ENCODE measurements at places on chromosomes 2 and 18.
A peak's percentile ranks its signal among the peaks of the same experiment; 100 is the strongest.

DNA sequence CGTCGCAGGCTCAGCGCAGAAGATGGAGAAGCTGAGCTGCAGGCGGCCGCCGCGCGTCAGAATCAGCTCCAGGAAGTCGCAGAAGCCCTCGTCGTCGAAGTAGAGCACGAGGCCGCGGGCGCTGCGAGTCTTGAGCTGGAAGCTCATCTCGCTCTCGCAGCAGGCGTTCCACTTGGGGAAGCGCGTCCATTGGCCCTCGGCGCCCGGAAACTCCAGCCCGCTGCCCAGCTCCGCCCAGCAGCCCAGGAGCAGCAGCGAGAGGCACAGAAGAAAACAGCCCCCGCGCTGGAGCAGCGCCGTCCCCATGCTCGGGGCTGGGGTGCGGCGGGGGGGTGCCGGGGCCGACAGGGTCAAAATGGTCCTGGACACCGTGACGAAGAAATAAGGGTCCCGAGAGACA lies 4.0 kb downstream of the NRXN1 start:
- DNase-seq, result no peak

DNA sequence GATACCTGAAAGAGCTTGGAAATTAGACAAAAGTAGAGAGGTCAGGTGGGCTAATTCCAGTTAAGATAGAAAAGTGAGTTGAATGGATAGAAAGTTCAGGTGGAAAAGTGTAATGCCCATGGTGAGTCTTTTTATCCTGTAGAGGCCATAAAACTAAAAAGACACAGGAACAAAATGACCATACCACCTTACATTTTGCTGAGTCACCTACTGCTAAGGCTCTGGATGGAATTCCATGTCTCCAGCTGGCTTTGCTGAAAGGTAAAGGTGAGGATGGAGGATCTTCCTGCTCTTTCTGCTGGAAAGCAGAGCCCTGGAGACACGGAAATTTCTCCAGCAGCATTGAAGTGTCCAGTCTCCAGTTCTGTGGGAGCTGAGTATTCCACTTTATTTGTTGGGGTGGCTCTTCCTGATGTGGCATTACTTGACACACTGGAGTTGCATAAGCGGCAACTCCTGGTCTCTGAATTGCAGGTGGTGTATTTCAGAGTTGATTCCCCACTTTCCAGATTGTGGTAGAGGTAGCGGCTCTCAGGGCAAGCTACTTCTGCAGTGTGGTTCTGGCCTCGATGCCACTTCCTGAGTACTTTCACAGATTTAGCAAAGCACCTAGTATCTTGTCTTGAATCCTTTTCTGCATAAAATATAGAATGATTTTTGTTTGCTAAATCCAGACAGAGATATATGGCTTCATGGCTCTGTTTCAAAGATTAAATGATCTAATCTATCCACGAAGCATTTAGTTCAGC lies 10.7 kb downstream of the IL1RL2 start:
- DNase-seq, result no peak

- DNase-seq, result no peak
Measured at GRCh38 chr2:176680916-176681516, 411.8 kb downstream of the MTX2 start.

DNA sequence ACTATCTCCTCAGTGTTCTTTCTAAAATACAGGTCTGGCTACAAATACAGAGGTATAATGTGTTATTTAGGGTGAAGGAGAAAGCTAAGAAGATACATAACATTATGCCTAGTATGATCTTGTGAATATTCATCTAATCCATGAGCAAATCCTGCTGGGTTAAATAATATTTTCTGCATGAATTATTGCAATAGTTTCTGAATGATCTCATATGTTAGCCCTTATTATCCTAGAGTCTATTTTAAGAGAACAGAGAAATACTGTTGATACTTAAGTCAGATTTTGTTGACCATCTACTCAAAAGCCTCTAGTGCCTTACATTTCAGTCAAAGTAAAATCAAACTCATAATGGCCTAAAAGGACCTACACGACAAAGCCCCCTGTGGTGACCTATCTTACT lies 382.3 kb downstream of the FIGN start:
- DNase-seq, result no peak

DNA sequence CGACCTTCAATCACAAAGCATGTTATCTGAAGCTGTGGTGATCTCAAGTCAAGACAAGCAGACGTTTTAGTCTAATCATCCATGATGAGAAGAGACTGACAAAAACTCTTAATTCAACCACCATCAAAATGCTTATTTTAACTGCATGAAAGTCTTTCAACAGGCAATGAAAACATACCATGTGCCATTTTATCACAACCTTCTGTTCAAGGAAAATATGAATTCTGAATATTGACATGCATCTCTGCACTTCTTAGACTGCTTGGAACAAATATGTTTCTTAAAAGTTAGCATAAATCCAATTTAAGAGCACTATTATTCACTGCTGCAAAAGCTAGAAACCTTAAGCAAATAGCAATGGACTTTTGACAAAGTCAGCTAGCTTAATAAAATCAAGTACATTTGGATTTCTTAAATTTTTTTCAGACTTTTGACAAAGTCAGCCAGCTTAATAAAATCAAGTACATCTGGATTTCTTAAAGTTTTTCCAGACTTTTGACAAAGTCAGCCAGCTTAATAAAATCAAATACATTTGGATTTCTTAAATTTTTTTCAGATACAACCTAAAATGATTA lies 70.9 kb downstream of the OLA1 start:
- no peak for DNase-seq

GRCh38 chr2:38092196-38092902 lies 16.4 kb upstream of the CYP1B1 start:
- DNase-seq, result no peak

DNA sequence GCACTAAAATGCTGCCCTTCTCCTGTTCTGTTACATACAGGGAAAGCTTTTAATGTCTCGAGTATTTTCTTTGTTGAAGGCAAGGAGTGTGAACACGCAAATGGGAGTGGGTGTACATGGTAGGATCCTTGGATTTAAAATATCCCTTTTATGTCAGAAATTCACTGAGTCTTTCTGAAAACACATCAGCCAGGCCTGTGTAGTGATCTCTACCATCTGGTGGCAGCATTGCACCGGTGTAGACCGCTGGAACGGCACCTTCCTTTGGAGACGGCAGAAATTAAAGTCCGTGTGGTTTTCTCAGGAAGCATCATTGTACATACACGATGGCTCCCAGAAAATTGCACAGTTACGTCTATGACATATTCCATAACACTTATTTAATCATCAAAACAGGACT lies 515.8 kb downstream of the GALR1 start:
- DNase-seq, result peak; percentile 23

- DNase-seq, result no peak
Measured at GRCh38 chr2:20501974-20502373, 55.1 kb downstream of the RHOB start.

DNA sequence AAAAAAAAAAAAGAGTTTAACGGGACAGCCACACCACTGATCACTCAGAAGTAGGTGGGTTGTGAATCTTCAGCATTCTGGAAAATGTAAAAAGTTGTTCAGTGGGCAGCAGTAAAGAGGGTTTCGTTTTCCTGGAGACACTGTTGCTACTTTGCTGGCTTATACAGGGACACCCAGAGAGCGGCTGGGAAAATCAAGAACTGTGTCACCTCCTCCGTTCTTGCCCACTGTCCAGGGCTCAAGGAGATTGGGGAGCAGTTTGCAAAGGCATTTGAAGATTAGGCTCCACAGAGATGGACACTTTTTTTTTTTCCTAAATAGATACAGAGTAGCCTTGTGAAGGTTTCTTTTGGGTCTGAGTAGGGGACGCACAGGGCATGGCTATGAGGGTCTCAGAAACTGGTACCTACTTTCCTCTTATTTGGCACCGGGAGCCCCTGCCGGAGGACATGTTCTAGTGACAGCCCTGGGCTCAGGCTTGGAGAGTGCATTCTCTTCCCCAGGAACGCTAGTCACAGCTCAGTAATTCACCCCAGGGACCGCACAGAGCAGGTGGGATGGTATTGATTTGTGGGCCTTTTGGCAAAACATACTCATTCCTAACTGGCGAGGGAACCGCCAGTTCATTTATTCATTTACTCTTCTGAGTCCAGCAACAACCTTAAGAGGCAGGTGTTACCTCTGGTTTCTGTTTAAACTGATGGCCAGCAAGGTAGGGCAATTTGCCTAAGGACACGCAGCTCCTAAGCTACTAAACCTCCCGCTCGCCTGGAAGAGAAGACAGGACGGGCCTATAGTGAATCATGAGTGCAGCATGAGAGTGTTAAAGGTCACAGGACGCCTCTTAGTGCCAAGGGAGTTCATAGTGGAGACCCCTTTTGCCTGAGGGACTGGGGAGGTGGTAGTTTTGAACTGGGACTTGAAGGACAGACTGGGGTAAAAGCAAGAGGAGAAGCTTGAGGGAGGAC lies 53.1 kb downstream of the HPCAL1 start:
- no peak for DNase-seq
